ENCODE measurements at places on chromosomes 5 and 9. TPM values are rescaled to one million over a fixed set of nuclear protein-coding genes. Genes with fewer than 3 reads are reported as not detected.

The NOXA1 gene
- total RNA-seq = 4.5 TPM

The DMGDH gene
- total RNA-seq = 1.1 TPM

The ACSL6 gene
- 0.21 TPM for total RNA-seq

DNA sequence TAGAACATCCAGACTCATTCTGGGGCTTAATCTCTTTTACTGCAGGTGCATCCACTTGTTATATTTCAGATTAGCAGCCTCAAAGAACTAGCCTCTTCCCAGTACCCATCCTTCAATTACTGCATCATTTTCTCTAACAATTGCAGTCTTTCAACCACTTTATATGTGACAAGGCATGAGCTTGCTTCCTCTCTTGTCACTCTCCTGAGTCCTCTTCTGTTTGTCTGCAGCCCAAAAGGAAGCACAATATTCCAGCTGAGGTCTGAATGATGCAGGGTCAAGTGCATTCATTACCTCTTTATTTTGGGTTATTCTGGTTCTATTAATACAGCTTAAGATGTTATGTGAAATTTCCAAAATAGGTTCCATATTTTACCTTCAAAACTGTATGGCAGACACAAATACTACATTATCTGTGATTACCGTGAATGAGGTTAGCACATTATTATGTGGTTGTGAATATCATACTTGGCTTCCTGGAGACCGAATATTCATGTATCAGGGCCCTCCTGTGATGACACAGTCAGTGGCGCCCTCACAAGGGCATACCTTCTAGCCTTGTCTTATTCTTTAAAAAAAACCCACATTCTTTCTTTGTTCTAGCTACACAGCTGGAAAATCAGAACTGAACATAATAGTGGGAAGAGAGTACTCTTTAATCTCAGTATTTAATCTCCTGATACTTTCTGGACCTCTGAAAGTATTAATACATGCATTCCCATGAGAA, 323.8 kb downstream of the PDE4D start:
- no peak for DNase-seq

DNA sequence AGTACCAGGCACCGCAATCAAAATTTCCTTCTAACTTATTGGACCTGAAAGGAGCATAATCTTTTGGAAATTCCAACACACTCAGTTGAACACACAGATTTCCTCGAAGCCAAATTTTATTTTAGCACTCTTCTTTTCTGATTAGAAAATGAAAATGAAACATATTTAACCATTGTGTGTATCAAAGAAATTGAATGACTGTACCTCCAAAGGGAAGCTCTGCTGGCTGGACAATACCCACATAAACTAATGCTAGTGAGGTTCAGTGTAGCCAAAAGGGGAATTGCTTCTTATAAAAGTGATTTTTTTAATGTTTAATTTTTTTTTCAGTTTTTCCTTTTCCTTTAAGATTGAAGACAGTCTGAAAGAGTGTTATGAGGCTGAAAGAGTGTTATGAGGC, 239.6 kb upstream of the NREP start:
- DNase-seq = no peak

- no peak for DNase-seq
Observed at GRCh38 chr5:56429110-56429561, 196.0 kb upstream of the ANKRD55 start.

DNA sequence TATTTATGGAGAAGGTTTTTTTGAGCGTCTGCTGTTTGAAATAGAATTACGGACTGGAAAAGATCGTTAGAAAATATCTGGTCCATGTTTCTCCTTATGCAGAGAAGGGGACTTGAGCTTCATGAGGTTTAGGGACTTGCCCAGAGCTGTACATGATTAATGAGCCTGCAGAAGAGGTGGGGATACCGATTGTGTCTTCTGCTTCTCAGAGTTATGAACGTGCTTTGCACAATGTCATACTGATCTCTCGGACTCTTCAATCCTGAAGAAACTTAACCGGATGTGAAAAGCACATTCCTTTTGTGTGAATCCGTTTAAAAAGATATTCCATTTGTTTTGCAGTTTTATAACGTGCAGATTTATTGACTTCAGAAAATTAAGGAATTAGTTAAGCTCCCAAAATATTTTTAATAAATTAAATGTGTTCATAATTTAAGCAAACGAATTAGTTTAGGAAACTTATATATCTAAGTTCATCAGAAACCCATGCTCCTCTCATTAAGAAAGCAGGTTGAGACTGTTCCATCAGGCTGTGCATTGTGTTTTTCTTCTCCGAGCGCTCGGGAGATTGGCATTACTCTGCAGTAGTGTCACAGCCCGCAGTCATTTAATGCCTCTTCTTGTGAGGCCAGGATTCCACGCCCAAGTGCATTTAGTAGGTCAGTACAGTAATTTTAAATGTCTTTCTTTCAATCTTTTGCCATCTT, 40.8 kb upstream of the MEF2C start:
- no peak for DNase-seq

DNA sequence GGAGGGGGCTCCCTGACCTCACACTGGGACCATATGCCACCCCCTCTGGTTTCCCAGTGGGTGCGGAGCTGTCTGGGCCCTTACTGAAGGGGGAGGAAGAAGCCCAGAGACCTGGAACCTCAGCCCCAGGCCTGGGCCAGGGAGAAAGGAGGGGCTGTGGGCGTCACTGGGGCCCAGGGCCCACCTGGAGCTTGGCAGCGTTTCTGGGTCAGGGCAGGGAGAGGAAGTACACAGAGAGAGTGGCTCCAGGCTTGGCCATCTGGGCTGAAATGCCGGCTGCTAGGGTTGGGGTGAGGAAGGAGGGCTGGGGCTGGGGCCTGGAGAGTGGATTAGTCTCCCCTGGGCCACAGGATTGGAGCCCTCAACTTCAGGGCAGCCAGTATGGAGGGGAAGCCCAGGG, 6.4 kb upstream of the DAB2IP start:
- DNase-seq = no peak

Data from suprapubic skin (tissue), 4 donors.